ENCODE measurements at places on chromosomes 12 and 14.

- DNase-seq, result no peak
Observed at GRCh38 chr12:66934302-66935062, 255.6 kb upstream of the GRIP1 start.

- DNase-seq, result no peak
Observed at GRCh38 chr14:100674428-100674827, 52.3 kb upstream of the DLK1 start.

GRCh38 chr12:107449891-107450290 is 235.7 kb upstream of the PWP1 start:
- no peak for DNase-seq

- no peak for DNase-seq
Observed at GRCh38 chr12:20434996-20435395, 66.7 kb downstream of the PDE3A start.

- no peak for DNase-seq
Observed at GRCh38 chr12:96710127-96710745, 196.8 kb upstream of the NEDD1 start.

DNA sequence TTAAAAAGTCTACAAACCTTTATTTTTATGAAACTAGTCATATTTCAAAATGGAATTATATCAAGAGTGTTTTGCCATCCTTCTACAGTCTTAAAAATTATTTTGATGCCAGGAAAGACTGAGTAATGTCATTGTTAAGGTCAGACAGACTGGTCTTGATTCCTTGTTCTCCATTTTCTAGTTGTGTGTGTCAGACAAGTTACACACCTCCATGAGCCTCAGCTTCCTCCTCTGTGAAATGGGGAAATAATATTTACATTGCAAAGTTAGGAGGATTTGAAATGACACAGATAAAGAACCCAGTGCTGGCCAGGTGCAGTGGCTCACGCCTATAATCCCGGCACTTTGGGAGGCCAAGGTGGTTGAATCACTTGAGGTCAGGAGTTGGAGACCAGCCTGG is 47.4 kb upstream of the ELK3 start:
- no peak for DNase-seq

DNA sequence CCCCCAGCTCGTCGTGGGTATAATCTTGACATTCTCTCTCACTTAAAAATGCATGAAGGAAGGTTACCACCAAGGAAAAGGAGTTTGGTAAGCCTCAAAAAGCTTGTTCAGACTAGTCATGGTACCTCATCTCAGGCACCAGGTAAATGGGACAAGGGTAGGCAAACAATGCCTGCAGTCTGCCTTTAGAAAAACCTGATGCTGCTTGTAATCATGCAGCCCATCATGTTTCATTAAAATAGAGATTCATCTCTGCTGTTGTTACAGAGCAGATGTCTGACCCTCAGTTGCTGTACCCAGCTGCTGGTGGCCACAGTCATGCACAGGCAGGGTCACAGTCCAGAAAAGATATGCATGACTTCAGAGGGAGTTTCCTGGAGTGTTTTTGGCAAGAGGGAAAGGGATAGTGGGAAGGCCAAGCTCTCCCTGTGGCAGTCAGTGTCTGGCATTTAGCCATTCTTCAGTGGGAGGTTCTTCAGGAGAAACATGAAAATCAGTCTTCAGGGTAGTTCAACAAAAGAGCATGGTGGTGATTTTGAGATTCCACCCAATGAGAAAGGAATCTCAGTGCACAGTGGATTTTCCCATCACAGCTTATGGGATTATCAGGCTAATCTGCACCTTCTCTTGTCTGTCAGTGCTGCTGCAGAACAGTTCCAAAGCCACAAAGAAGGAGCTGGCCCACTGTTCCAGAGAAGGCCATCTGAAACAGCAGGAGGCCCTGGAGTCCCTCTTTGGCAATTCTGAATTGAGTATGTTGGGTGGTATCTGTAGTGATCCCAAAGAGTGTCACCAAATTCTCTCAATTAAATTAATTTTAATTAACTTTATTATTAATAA is 202.7 kb upstream of the FRMD6 start:
- DNase-seq, result no peak

DNA sequence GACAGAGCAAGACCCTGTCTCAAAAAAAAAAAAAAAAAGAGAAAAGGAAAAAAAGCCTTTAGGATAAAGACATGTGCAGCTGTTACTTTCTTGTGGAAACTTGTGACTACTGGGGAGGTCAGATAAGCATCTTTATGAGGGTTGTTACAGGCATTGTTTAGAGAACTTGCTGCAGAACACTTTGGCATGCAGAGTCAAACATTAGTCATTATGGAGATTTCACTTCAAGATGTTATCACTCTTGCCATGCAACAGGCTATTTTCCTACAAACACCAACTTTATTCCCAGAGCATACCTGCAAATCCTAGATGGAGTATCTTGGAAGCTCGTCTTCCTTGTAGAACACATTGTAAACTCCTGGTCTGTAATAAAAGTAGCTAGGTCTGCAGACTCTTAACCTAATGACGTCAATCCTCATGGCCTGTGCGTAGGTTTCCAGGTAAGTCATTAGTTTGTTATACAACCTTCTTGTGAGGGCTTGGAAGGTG is 36.3 kb upstream of the WDR89 start:
- no peak for DNase-seq

DNA sequence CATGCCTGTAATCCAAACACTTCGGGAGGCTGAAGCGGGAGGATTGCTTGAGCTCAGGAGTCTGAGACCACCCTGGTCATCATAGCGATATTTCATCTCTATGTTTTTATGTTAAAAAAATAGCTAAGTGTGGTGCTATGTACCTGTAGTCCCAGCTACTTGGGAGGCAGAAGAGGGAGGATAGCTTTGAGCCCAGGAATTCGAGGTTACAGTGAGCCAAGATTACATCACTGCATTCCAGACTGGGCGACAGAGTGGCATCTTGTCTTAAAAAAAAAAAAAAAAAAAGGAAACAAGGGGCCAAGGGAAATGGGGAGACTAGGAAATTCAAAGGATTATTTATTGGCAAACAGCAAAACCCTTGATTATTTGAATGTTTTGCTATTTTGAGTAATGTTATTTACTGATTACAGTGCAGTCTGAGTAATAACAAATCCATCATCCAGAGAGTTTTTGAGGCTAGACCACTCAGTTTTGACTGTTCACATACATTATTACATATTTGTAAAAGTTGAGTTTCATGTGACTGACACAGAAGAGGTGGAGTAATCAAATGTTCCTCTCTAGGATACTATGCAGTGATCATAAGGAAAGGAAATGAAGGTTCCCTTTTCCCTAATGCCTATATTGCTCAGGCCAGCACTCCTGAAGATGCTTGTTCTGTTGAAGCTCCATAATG is 40.8 kb downstream of the PRKCH start:
- no peak for DNase-seq

DNA sequence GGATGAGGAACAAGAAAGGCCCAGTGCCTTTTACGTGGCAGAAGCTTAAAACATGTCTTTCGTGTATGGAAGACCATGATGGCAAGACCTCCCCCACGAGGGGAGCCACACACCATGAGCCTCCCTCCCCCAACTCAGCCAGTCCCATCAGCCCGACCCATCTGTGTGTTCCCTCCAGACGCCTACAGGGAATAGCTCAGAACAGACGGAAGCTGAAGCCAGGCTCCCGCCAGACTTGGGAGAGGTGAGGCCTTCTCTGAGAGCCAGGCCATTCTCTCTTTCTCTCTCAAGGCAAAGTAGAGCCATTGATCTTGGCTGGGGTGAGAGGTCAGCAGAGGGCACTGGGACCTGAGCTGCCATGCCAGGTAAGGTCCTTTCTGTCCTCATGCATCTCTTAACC is 9.5 kb downstream of the REM2 start:
- DNase-seq, result no peak

- DNase-seq, result no peak
Observed at GRCh38 chr14:77309131-77309530, 11.6 kb downstream of the POMT2 start.

DNA sequence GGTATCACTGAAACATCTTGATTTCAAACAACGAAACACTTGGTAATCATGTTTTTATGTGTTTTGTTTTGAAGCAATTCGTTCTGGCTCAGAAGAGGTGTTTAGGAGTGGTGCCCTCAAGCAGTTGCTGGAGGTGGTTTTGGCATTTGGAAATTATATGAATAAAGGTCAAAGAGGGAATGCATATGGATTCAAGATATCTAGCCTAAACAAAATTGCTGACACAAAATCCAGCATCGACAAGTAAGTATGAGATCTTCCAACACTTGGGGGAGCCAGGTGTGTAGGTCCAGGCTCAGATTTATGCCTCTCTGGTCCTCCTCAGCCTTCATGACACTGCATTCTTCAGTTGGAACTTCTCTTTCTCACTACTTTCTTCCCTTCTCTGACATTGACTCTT is 110.1 kb downstream of the GPR135 start:
- DNase-seq, result no peak

- DNase-seq, result no peak
Observed at GRCh38 chr14:102748806-102749205, 28.4 kb upstream of the TRAF3 start.

GRCh38 chr12:102454808-102455760 is 25.3 kb downstream of the IGF1 start:
- DNase-seq, result no peak

GRCh38 chr12:9730591-9730990 is 2.3 kb downstream of the CLECL1 start:
- DNase-seq, result no peak

DNA sequence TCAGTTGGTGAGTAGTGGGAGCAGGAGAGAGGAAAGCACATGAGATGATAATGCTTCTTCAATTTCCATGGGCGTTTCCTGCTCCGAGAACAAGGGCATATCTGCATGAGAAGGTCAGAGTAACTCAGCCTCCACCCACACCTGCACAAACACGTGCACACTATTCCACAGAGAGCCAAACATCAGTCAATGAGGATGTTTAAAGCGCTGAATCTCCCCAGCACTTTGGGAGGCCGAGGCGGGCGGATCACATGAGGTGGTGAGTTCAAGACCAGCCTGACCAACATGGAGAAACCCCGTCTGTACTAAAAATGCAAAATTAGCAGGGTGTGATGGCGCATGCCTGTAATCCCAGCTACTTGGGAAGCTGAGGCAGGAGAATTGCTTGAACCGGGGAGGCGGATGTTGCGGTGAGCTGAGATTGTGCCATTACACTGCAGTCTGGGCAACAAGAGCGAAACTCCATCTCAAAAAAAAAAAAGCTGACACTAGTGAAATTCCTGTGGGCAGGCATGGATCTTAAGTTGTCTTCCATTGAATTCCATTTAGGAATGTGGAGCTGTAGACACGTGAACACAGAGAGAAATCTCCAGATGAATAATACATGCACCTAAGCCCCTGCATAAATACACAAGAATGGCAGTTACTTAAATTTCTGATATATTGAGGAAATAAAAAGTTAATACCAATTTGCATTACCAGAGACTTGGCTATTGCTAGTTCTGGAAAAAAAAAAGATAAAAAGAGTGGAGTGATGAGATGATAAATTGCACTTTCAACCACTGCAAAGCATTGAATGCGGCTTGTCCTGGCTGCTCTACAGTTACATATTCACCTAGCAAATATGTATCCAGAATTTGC is 1097.4 kb upstream of the TMEM132C start:
- no peak for DNase-seq

Data from stimulated activated CD4-positive, alpha-beta T cell treated with anti-CD3 and anti-CD28 coated beads, Interleukin-12 subunit alpha, Interleukin-12 subunit beta, amount 100 ng/mL, for 48 hours (primary cell).